ENCODE measurements at places on chromosomes 5 and 9. TPM values are rescaled to one million over a fixed set of nuclear protein-coding genes. Genes with fewer than 3 reads are reported as not detected.

- no peak for DNase-seq
Observed at GRCh38 chr5:95669540-95669939, 13.3 kb downstream of the SPATA9 start.

Gene PTPRD
- total RNA-seq: 25.8 TPM

Gene FOXD1
- 14.7 TPM for total RNA-seq

Gene SPINK4
- not detected for total RNA-seq

DNA sequence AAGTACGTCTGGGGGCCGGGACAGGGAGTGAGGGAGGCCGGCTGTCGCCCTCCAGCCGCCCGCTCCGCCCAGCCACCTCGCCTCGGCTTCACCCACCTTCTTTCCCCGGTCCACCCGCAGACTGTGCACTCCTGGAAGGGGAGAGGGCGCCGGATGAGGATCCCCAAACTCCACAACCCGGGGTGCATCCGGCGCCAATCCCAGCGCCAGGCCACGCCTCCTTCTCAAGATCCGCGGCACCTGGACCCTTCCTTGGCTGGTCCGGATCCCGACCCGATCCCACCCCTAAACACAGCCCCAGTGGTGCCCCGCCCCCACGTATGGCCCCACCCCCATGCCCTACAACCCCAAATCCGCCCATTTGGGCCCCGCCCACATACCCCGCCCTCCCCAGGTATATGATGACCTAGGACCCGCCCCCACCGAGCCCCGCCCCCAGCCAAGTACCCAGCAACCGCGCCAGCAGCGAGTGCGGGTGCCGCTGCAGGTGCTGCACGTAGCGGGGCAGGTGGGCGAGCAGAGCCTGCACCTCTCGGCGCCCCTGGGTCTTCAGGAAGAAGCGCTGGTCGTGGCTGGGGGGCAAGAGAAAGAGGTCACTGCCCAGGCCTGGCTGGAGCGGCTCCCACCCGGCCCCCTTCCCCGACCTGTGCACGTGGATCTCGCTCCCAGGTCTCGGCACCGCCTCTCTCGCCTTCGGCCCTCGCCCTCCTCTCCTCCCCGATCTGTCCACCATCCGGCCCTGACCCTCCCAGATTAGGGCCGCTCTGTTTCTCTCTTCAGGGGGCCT, 3.2 kb downstream of the PIP5KL1 start:
- no peak for DNase-seq

Gene LCN6
- not detected for total RNA-seq

GRCh38 chr5:161676103-161676502, 9.4 kb upstream of the GABRA6 start:
- DNase-seq: no peak

DNA sequence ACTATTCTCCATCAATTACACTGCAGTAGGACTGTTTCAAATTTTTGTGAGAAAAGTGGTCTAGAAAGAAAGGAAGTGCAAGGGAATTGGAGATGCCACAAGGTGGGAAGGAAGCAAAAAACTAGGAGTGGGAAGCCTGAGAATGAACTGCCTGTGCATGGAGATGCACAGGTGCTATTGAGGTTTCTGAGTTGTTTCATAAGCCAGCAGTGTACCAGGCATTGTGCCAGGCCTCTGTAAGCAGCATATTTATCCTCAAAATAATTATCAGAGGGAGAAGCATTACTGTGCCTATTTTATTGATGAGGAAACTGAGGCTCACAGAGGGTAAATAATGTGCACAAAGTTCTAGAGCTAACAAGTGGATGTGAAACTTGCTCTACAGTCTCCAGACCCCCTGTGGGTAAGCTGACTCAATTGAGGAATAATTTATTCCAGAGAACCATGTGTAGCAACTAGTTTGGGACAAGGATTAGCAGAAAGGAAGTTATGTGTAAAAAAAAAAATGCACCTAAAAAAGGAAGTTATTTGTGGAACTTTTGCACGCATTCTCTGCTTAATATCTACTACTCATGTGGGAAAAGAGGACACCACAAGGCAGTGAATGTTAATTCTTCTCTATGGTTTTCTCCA, 96.7 kb downstream of the SNCAIP start:
- no peak for DNase-seq

Gene CDH12
- total RNA-seq: not detected

- no peak for DNase-seq
Observed at GRCh38 chr9:129989362-129989708, 53.7 kb downstream of the FNBP1 start.

All from kidney epithelial cell (primary cell).